Activated T-helper 2 cell treated with anti-CD3 and anti-CD28 coated beads, Interferon-gamma antibody, Interleukin-2, Interleukin-4, amounts not matched to agents 10 μg/mL and 5 μg/mL and 100 μg/mL, durations not matched to agents 14 hours and 24 hours and 36 hours (primary cell): ENCODE measurements at places on chromosomes 5 and 9. TPM values are rescaled to one million over a fixed set of nuclear protein-coding genes. Genes with fewer than 3 reads are reported as not detected.
A peak's percentile ranks its signal among the peaks of the same experiment; 100 is the strongest.

GRCh38 chr5:56054666-56055065 lies 59.9 kb upstream of the IL6ST start:
- peaks cover 46% of the 10 kb centered on the region for H3K4me1 ChIP-seq
- peaks cover 16% of the 10 kb centered on the region for H3K27me3 ChIP-seq
- no peak overlapping the region for H3K4me3 ChIP-seq
- H3K36me3 ChIP-seq: peaks cover 24% of the 10 kb centered on the region
- no peak overlapping the region for H3K27ac ChIP-seq

Gene FOXD4L6
- 0.18 TPM in 1 of 2 replicates, not detected in the other for total RNA-seq

Gene MLANA
- not detected in 2 replicates for total RNA-seq

GRCh38 chr9:90271707-90272106 lies 370.9 kb downstream of the DIRAS2 start:
- no peak overlapping the region for H3K4me3 ChIP-seq
- no peak for DNase-seq
- no peaks in the 10 kb centered on the region for H3K4me1 ChIP-seq
- peaks cover 14% of the 10 kb centered on the region for H3K27me3 ChIP-seq
- H3K36me3 ChIP-seq: no peaks in the 10 kb centered on the region
- H3K27ac ChIP-seq: no peak overlapping the region

Gene SLC25A2
- 0.16 TPM in 1 of 2 replicates, not detected in the other for total RNA-seq

GRCh38 chr9:69198521-69199220 lies 24.6 kb downstream of the TJP2 start:
- H3K4me3 ChIP-seq: no peak overlapping the region
- no peak overlapping the region for H3K27ac ChIP-seq
- H3K27me3 ChIP-seq: peaks cover 2% of the 10 kb centered on the region
- no peak for DNase-seq
- peaks cover 17% of the 10 kb centered on the region for H3K4me1 ChIP-seq

DNA sequence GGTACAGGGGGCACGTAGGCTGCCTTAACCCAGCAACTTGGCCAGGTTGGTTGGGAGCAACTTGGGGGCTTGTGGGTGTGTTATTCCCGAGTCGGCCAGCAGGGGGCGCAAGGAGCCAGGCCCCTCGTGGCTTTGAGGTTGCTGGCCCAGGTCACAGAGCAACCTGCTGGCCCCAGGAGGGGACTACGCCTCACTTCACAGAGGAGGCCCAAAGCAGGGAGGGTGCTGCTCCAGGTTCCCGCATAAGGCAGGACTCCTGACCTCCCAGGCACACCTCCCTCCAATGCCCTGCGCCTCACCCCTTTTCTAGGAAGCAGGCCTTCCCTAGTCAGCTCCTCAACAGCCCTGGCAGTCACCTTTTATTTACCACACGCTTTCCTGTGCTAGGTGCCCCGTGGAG lies 18.1 kb downstream of the KYAT1 start:
- H3K4me3 ChIP-seq: no peak overlapping the region
- DNase-seq: peak; percentile 77
- no peaks in the 10 kb centered on the region for H3K36me3 ChIP-seq
- H3K27ac ChIP-seq: peak overlapping the region; percentile 38

- H3K27ac ChIP-seq: no peak overlapping the region
- no peaks in the 10 kb centered on the region for H3K36me3 ChIP-seq
- no peak for DNase-seq
Observed at GRCh38 chr5:139709582-139710318, 61.6 kb downstream of the CXXC5 start.

Gene WNK2
- 1.2 and 1.6 TPM in 2 replicates for total RNA-seq

Gene IGFBPL1
- 0.16 TPM in 1 of 2 replicates, not detected in the other for total RNA-seq

- no peak overlapping the region for H3K4me3 ChIP-seq
- DNase-seq: no peak
- H3K36me3 ChIP-seq: peaks cover 60% of the 10 kb centered on the region
- peaks cover 43% of the 10 kb centered on the region for H3K4me1 ChIP-seq
- peak overlapping the region; percentile 28 for H3K27ac ChIP-seq
- H3K27me3 ChIP-seq: no peaks in the 10 kb centered on the region
Observed at GRCh38 chr9:6444128-6444527, 31.1 kb downstream of the UHRF2 start.

- H3K4me3 ChIP-seq: no peak overlapping the region
- no peaks in the 10 kb centered on the region for H3K4me1 ChIP-seq
- no peak overlapping the region for H3K27ac ChIP-seq
Observed at GRCh38 chr9:110443866-110444220, 106.2 kb upstream of the TXNDC8 start.

DNA sequence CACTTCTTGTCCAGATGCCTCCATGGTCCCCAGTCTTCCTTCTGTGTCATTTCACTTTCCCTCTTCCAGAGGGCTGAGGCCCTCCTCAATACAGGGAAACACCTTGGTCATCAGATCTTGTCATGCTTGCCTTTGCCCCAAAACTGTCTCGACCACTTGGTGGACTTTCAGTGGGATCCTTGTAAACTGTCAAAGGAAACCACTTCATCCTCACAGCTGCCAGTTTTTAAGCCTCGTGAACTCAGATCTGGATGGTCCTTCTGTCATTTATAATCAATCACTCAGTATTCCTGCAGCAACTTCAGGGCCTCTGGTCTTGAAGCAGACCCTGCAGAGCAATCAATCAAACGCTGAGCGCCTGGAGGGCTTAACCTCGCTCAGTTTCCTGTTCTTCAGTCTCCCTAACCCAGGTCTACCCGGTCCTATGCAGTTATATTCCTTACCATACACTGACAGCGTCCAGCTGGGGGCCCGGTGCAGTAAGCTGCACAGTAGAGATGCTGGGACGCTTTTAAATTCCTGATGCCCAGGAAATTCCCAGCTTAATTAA lies 74.6 kb downstream of the GOLPH3 start:
- peaks cover 33% of the 10 kb centered on the region for H3K36me3 ChIP-seq
- no peaks in the 10 kb centered on the region for H3K4me1 ChIP-seq
- no peak for DNase-seq
- H3K27ac ChIP-seq: no peak overlapping the region
- H3K27me3 ChIP-seq: no peaks in the 10 kb centered on the region

Gene SUSD3
- 29.7 and 36.4 TPM in 2 replicates for total RNA-seq

- H3K27me3 ChIP-seq: no peaks in the 10 kb centered on the region
- no peaks in the 10 kb centered on the region for H3K36me3 ChIP-seq
- H3K27ac ChIP-seq: no peak overlapping the region
Observed at GRCh38 chr9:132538071-132538470, 44.3 kb upstream of the BARHL1 start.

GRCh38 chr9:123438321-123438720 lies 82.3 kb downstream of the CRB2 start:
- no peak overlapping the region for H3K27ac ChIP-seq
- no peaks in the 10 kb centered on the region for H3K4me1 ChIP-seq
- H3K36me3 ChIP-seq: no peaks in the 10 kb centered on the region
- no peak for DNase-seq

Gene FGF1
- not detected in 2 replicates for total RNA-seq

Gene SLC6A7
- not detected in 2 replicates for total RNA-seq

DNA sequence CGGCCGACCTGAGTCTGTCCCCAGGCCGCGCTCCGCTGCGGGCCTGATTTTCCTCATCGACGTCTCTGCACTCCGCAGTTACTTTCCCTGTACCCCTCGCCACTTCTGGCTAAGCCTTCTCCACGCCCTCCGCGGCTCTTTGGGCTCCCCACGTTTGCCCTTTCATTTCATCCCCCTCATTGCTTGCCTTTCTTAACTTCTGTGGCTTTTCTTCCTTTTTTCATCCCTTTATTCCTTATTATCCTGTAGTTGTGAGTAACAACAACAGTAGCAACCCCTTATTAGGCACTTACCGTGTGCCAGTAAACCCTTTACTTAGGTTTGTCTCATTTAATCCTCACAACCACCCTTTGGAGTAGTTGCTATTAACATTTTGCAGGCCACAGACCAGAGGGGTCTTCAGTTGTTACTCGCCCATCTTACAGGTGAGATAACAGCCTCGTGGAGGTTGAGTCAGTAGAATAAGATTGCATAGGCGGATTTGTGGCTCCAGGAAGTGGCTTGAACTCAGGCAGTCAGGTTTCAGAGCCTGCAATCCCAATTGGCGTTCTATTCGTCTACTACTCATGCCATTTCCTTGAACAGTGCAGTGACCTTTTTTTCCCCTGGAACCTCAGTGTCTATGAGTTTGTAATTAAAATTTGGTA lies 724 bp downstream of the TCERG1 start:
- peak; percentile 31 for DNase-seq
- H3K36me3 ChIP-seq: peaks cover 20% of the 10 kb centered on the region
- H3K27ac ChIP-seq: peak overlapping the region; percentile 100
- H3K27me3 ChIP-seq: peaks cover 2% of the 10 kb centered on the region
- H3K4me3 ChIP-seq: peak overlapping the region; percentile 100
- H3K4me1 ChIP-seq: peaks cover 31% of the 10 kb centered on the region

Gene CFAP90
- not detected in 2 replicates for total RNA-seq

DNA sequence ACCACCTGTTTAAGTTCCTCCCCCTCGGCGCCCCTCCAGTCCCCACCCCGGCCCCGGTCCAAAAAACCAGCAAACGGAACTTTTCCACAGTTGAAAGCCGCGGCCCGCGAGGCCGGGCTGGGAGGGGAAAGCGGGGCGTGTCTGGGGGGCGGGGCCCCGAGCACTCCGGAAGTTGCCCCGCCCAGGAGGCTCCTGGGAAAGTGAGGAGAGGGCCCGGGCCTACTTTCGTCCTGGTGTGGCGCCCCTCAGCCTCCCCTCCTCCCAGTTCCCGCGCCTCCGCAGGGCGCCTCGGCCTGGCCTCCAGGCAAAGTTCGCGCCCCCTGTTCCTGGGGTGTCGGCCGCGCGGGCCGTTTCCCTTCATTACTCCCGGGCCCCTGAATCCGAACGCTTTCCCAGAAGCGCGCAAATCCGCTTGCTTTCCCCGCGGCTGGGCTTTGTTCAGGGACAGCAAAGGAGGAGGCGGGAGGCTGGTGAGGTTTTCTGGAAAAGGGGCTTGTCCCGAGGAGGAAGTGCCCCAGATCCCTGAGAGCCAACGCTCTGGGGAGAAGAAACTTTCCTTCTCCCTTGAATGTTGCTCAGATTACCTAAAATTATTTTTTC lies 4.5 kb upstream of the DMRT3 start:
- H3K36me3 ChIP-seq: no peaks in the 10 kb centered on the region
- H3K27me3 ChIP-seq: peaks cover 78% of the 10 kb centered on the region
- no peak overlapping the region for H3K4me3 ChIP-seq
- H3K27ac ChIP-seq: no peak overlapping the region
- peaks cover 5% of the 10 kb centered on the region for H3K4me1 ChIP-seq
- DNase-seq: no peak

Gene PCDHGA2
- total RNA-seq: 0.09 and 0.11 TPM in 2 replicates

Gene ZNF483
- total RNA-seq: 3.1 and 3.2 TPM in 2 replicates

GRCh38 chr5:125612776-125613175 lies 810.4 kb upstream of the GRAMD2B start:
- H3K27me3 ChIP-seq: no peaks in the 10 kb centered on the region
- DNase-seq: no peak
- H3K36me3 ChIP-seq: no peaks in the 10 kb centered on the region
- no peaks in the 10 kb centered on the region for H3K4me1 ChIP-seq

GRCh38 chr5:136014049-136015002 lies 14.5 kb upstream of the TGFBI start:
- H3K4me1 ChIP-seq: no peaks in the 10 kb centered on the region
- no peak overlapping the region for H3K4me3 ChIP-seq
- no peak overlapping the region for H3K27ac ChIP-seq
- no peak for DNase-seq

- no peak overlapping the region for H3K27ac ChIP-seq
- H3K36me3 ChIP-seq: no peaks in the 10 kb centered on the region
- H3K4me3 ChIP-seq: no peak overlapping the region
- no peak for DNase-seq
- no peaks in the 10 kb centered on the region for H3K4me1 ChIP-seq
Observed at GRCh38 chr5:5288201-5288600, 134.3 kb upstream of the ICE1 start.

DNA sequence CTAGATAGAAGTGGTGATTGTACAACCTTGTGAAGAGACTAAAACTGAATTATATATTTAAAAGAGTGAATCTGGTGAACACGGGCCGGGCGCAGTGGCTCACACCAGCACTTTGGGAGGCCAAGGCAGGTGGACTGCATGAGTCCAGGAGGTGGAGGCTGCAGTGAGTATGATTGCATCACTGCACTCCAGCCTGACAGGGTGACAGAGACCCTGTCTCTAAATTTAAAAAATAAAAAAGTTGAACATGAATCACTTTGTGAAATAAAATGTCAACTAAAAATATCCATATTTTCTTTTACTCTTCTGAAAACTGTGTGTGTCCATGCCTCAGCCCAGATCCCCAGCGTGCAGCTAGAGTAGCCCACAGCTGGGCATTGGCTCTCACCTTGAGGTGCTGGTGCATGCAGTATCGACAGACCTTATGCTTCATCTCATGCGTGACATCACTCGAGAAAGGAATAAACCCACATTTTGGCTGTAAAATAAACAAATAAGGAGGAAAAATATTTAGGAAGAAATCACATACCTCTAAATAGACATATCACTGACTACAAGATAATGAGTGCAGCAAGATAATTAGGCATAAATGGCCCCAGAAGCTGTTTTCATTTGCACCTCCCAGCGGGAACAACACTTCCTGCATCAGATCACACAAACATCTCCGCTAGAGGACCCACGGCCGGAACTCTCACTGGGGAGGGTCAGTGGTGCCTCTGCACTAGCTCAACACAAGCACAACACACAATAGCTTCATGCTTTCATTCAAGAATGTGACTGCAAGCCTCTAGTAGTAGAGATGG lies 22.1 kb downstream of the IPPK start:
- DNase-seq: no peak
- peaks cover 10% of the 10 kb centered on the region for H3K4me1 ChIP-seq
- H3K4me3 ChIP-seq: no peak overlapping the region

- H3K4me3 ChIP-seq: no peak overlapping the region
- H3K36me3 ChIP-seq: peaks cover 30% of the 10 kb centered on the region
- no peaks in the 10 kb centered on the region for H3K27me3 ChIP-seq
- H3K4me1 ChIP-seq: peaks cover 51% of the 10 kb centered on the region
- no peak for DNase-seq
Observed at GRCh38 chr5:81534441-81534840, 140.5 kb upstream of the ACOT12 start.

Gene PAXX
- 60.5 and 72.6 TPM in 2 replicates for total RNA-seq

GRCh38 chr5:71011194-71011792 lies 13.8 kb downstream of the NAIP start:
- no peaks in the 10 kb centered on the region for H3K36me3 ChIP-seq
- H3K27ac ChIP-seq: no peak overlapping the region
- no peaks in the 10 kb centered on the region for H3K4me1 ChIP-seq
- no peak overlapping the region for H3K4me3 ChIP-seq
- DNase-seq: no peak

DNA sequence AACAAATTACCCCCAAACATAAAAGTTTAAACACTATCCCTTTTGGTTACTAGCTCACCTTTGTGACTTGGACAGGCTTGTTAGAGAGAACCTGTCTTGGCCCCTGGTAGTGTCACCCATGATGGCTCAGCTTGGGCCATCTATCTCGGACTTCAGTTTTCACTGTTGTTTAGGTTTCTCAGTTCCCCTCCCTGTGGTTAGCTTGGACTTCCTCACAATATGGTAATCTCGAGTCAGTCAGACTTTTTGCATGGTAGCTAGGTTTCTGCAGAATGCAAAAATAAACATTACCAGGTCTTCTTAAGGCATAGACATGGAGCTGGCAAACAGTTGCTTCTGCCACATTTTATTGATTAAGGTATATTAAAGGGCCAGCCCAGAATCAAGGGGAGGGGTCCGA lies 324.3 kb upstream of the RORB start:
- DNase-seq: no peak
- H3K27ac ChIP-seq: no peak overlapping the region
- H3K36me3 ChIP-seq: no peaks in the 10 kb centered on the region
- no peaks in the 10 kb centered on the region for H3K27me3 ChIP-seq
- no peak overlapping the region for H3K4me3 ChIP-seq
